Epithelial cell of proximal tubule (primary cell): ENCODE measurements at places on chromosomes 3 and 15.

DNA sequence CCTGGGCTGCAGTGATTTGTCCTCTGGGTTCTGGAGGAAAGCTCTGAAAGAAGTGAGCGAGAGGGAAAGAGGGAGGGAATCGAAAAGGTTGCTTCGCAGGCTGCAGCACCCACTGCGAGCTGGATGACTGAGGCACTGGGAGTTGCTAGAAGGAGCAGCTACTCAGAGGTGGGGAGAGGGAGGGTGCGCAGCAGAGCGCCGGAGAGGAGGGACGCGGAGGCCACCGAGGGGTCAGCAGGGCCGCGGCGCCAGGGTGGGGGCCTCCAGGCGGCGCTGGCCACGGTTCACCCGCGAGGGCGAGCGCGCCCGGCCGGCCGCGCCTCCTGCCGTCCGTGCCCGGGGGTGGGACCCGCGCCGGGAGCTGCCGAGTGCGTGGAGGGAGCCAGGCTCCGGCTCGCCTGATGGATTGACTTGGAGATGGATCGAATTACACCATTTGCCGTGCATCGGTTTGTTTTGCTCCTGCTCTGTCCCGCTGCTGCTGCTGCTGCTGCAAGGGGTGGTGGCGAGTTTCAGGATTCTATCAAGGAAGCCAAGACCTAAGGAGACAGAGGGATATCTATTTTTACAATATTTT lies at the start of gene SEMA6D:
Gene SEMA6D (plus strand): TSS at position 470 of the 577 bp plus-strand sequence. CDS start 42,294 bp downstream, outside the sequence.
- DNase-seq: no peak

GRCh38 chr15:35665896-35666536 lies 120.1 kb upstream of the DPH6 start:
- no peak for DNase-seq

GRCh38 chr3:107523539-107524325 lies 970 bp downstream of the BBX start:
- DNase-seq: no peak

DNA sequence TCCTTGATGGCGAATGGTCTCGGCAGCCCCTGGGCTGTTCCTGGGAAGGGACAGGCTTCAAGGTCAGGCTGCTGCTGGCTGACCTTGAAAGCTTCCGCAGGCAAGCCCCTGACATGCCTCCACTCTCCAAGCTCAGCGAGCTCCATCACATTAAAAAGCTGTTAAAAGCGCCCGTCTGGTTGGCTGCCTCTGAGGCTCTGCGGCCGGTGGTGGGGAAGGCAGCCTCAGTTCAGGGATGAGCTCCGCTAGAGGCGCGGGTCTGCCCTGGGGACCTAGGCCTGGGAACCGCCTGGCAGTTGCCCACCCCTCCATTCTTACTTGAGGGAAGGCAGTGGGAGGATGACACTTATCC lies 103.8 kb downstream of the LINGO1 start:
- no peak for DNase-seq

GRCh38 chr3:13538520-13539291 lies 10.2 kb upstream of the FBLN2 start:
- no peak for DNase-seq
